ENCODE measurements at places on chromosomes 6 and 20. TPM values are rescaled to one million over a fixed set of nuclear protein-coding genes. Genes with fewer than 3 reads are reported as not detected.

LHFPL5 gene
- not detected for total RNA-seq

SNAP25 gene
- total RNA-seq: 0.15 TPM

CYP21A2 gene
- not detected for total RNA-seq

TGM3 gene
- 1,326 TPM for total RNA-seq

ERVFRD-1 gene
- not detected for total RNA-seq

PI3 gene
- 1,038 TPM for total RNA-seq

TBCC gene
- total RNA-seq: 16.2 TPM

CHRNA4 gene
- total RNA-seq: not detected

ACOT8 gene
- 27.7 TPM for total RNA-seq

EBF4 gene
- total RNA-seq: 10.4 TPM

RTN4IP1 gene
- 1.6 TPM for total RNA-seq

CENPQ gene
- 5.0 TPM for total RNA-seq

BMP2 gene
- total RNA-seq: 6.1 TPM

NFS1 gene
- 27.3 TPM for total RNA-seq

VNN1 gene
- total RNA-seq: 5.4 TPM

LY6G6F gene
- total RNA-seq: not detected

ECT2L gene
- total RNA-seq: not detected

SLCO4A1 gene
- 11.6 TPM for total RNA-seq

DEF6 gene
- total RNA-seq: 25.9 TPM

KCNK5 gene
- total RNA-seq: 10.5 TPM

TAGAP gene
- 3.4 TPM for total RNA-seq

C20orf204 gene
- total RNA-seq: 0.57 TPM

PRND gene
- total RNA-seq: not detected

AGER gene
- total RNA-seq: 1.7 TPM

PRR18 gene
- total RNA-seq: not detected

FNDC11 gene
- total RNA-seq: under 0.01 TPM

HLA-DRB5 gene
- total RNA-seq: 8.4 TPM

PRIM2 gene
- 10.1 TPM for total RNA-seq

FLRT3 gene
- total RNA-seq: 11.8 TPM

TMEM217 gene
- total RNA-seq: 2.1 TPM

GSTA2 gene
- total RNA-seq: not detected

TDP2 gene
- 21.0 TPM for total RNA-seq

HFE gene
- 5.0 TPM for total RNA-seq

ABHD16B gene
- not detected for total RNA-seq

TNFRSF21 gene
- 57.9 TPM for total RNA-seq

ZSCAN23 gene
- total RNA-seq: 1.1 TPM

ULBP3 gene
- 2.1 TPM for total RNA-seq

ALDH5A1 gene
- 4.0 TPM for total RNA-seq

ULBP1 gene
- total RNA-seq: 0.26 TPM

LRRC1 gene
- 23.2 TPM for total RNA-seq

KCNK15 gene
- total RNA-seq: not detected

SMLR1 gene
- total RNA-seq: not detected

HLA-DOA gene
- total RNA-seq: 9.7 TPM

CD109 gene
- 40.1 TPM for total RNA-seq

BCAS1 gene
- total RNA-seq: 0.97 TPM

AHI1 gene
- 4.5 TPM for total RNA-seq

SLC22A1 gene
- total RNA-seq: 0.53 TPM

WFDC2 gene
- 0.99 TPM for total RNA-seq

TAF11 gene
- 19.1 TPM for total RNA-seq

LY6G6C gene
- total RNA-seq: 14.6 TPM

COL21A1 gene
- total RNA-seq: 2.1 TPM

MSH5 gene
- total RNA-seq: 7.9 TPM

BMP7 gene
- total RNA-seq: 21.8 TPM

BCL2L1 gene
- total RNA-seq: 81.3 TPM

BTBD3 gene
- total RNA-seq: 17.1 TPM

Measured in esophagus squamous epithelium (tissue), 5 donors.